ENCODE measurements at places on chromosomes 12 and 14.

DNA sequence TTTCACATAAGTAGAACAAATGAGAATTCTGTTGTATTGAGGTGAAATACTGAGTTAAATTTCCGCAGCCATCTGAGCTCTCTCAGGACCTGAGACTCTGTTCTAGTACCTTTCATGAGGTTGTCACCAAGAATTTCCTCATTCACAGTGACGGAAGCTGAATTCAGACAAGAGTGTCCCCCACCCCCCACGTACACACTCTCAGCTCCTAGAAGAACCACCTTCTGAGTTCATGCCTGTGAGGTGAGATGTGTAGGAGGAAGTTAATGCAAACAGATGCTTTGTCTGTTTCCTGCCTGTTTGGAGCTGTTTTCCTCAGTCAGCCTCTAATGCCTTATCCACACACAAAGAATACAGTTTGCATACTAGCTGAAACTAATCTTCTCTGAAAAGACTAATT is 18.2 kb downstream of the BICDL1 start:
- no peak for DNase-seq

DNA sequence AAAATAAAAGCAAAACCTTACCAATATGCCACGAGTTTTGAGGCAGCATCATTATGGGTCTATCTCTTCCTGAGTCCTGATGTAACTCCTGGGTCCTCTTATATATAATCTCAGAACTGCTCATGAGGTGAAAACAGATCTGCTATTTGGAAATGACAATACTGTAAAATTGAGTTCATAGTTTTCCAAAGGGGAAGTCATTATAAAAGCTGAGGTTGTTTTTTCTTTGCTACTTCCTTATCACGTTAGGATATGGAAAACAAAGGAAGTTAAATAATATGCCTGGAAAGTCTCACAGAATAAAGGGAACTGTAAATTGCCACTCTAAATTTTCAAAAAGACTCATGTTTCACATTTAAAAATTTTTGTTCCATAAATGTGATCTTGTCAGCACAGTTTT is at the start of gene CD163L1:
TSS of gene CD163L1 (minus strand) at position 78 of the 400 bp plus-strand sequence. CDS start at position 52, 26 bp downstream.
- DNase-seq = no peak

DNA sequence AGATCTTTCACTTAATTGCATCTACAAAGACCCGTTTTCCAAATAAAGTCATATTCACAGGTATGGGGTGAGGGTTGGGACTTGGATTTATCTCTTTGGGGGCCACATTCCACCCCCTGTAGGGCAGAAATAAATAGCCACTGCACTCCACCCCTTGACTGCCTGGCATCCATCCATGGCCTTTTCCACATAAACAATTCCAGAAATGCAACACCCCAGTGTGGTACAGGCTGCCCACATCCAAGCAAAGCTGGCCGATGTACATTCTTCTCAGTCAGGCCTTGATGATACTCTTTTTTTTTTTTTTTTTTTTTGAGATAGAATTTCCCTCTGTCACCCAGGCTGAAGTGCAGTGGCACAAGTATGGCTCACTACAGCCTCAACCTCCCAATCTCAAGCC is 12.9 kb downstream of the DGLUCY start:
- DNase-seq = no peak

DNA sequence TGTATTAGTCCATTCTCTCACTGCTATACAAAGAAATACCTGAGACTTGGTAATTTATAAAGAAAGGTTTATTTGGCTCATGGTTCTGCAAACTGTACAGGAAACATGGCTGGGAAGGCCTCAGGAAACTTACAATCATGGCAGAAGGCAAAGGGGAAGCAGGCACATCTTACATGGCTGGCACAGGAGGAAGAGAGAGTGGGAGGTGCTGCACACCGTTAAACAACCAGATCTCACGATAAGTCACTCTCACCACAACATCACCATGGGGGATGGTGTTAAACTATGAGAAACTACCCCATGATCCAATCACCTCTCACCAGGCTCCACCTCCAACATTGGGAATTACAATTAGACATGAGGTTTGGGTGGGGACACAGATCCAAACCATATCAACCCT is 191.8 kb upstream of the PLXNC1 start:
- no peak for DNase-seq

- no peak for DNase-seq
These were observed 281.7 kb downstream of the DUSP6 start for GRCh38 chr12:89070603-89071002.

DNA sequence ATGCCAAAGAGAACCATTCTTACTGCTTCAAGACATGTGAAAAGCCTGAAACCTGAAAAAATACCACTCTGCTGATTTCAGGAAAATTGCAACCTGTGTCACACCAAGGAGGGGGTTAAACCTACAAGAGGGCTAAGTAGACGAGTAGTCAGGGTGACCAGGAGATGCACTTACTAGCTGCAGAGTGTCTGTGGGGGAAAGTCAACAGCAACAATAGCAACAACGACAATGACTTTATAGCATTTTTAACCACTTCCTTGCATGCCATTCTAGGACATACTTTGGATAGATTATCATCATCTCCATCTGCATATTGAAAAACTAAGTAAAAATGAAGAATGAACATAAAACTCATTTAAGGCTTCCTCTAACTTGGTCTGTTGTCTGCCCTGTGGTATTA is 902.7 kb downstream of the BCL11B start:
- no peak for DNase-seq

DNA sequence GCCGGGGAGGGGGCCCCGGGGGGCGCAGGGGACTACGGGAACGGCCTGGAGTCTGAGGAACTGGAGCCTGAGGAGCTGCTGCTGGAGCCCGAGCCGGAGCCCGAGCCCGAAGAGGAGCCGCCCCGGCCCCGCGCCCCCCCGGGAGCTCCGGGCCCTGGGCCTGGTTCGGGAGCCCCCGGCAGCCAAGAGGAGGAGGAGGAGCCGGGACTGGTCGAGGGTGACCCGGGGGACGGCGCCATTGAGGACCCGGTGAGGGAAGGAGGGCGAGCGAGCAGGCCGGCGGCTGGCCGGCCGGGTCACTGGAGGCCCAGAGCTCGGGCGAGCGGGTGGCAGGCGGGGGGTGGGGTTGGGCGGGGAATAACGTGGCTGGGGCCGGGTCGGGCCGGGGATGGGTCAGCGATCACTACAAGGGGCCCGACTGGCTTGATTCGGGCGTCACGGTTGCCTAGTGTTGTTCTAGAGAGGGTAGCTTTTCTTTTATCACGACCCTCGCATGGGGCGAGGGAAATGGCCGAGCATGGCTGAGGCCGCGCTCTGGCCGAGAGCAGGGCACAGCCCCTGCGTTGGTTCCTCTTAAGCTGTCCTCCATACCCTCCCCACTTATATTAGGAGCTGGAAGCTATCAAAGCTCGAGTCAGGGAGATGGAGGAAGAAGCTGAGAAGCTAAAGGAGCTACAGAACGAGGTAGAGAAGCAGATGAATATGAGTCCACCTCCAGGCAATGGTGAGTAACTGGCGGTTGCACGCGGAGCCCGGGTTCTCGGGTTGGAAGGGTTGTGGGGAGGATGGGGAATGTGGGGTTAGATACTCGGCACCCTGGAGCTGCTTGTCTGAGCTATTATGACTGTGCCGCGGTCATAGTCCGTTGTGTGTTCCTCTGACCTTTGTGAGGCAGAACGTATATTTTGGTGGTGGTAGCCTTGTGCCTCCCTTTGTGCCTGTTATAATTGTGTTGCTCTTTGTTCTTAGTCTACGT is 603 bp downstream of the PABPN1 start:
- peak; percentile 41 for DNase-seq

GRCh38 chr14:60163693-60164092 is 1.5 kb downstream of the DHRS7 start:
- no peak for DNase-seq

- peak; percentile 43 for DNase-seq
These were observed at the start of gene VSIG10 for GRCh38 chr12:118103601-118104382. TSS of gene VSIG10 (minus strand) at chr12:118104011. CDS start at chr12:118103671, 340 bp downstream.

DNA sequence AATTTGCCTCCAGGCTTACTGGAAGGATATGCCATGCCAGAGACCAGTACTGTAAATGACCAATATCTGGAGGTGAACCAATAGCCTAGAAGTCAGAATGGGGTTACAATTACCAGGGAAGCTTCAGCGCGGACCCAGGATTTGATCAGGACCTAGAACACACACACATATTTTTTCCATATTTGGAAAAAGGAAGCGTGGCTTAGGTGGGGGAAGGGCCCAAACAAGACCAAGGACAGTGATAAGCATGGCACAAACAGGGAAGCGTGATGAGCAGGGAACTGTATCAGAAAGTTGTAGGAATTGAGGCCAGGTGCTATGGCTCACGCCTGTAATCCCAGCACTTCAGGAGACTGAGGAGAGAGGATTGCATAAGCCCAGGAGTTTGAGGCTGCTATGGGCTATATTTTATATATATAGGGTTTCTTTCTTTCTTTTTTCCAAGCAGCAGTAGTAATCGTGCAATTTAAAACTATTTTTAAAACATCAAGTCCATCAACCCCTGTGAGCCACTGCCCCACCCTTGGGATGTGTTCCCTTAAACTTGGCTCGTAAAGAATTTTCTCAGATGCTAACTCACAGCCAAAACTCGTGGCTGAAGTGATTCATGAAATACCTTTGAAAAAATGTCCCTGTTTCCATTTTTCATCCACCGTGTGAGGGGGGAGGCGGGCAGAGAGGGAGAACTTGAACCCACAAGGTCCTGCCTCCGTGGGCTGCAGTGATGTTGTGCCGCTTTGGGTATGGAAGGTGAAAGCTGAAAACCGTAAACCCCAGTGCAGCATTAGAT is 16.7 kb downstream of the HRK start:
- DNase-seq = no peak

GRCh38 chr14:74712499-74713394 is at the start of the genes AREL1 and FCF1:
TSS of gene AREL1 (minus strand) at chr14:74713080. CDS start at chr14:74685615, 27,465 bp downstream.
TSS of gene FCF1 (plus strand) at chr14:74713144. CDS start at chr14:74713198, 54 bp downstream.
- no peak for DNase-seq

DNA sequence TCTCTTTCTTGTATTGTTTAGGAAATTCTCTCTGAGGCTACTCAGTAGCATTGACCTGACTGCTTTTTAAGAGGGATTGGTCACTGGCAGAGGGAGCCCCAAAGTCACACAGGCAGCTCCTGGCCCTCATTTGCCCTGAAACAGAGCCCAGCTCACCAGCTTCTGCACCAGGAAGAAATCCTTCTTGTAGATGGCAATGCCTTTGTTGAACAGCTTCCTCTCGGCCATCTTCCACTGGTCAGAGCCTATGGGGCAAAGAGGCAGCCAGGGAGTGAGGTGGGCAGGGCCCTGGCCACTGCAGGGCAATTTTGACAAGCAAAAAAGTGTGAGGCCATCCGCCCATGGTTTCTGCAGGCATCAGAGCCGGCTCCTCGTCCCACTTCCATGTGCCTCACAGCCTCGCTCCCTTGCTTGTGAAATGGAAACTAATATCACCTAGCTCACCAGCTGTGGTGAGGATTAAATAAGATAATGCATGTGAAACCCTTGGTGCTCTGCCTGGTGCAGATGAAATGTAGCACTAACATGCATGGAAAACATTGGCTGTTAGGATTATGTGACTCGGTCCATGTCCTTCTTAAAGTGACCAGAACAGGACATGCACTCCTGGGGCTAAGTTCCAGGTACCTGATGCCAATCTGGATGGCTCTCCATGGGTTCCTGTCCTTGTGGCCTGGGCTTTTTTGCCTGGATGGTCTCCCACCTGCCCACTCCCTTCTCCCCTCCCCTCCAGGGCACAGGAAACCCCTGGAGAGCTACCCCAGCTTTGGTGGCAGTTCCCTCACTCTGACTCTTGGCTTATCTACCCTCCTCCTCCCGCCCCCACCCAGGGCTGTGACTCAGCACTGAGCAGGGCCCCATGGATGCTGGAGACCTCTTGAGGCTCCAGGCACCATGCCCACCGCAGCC is 11.2 kb upstream of the PNMA1 start:
- no peak for DNase-seq

- DNase-seq = no peak
These were observed 52.8 kb upstream of the CCDC91 start for GRCh38 chr12:28137414-28137813.

DNA sequence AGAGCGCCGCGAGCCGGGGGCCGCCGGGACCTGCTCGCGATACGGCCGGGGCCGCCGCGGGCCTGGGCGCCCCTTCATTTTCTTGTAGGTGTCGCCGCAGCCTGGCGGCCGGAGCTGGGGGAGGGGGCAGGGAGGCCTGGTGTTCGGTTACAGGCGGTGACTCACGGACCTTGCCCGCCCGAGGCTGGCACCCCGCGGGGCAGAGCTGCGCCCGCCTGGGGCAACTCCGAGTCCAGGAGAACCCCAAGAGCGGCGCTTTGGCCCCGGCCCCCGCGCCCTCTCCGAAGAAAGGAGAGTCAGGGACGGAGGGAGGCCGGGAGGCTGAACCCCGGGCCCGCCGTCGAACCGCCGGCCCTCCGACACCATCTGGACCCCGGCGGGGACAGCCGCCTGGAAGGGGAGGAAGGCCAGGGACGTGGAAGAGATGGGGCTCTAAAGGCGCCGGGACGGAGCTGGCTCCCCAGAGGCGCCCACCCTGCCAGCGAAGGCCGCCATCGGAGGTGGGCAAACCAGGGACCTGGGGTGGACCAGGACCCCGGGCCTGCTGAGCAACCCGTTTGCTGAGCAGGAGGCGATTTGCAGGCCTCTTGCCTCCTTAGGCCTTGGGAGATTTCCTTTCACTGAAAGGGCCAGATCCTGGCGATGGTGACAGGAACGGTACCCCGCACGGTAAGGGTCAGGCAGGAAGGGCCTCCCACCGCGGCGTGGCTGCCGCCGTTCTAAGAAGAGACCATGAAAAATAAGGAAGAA is 843 bp upstream of the NUAK1 start:
- DNase-seq = peak; percentile 68

DNA sequence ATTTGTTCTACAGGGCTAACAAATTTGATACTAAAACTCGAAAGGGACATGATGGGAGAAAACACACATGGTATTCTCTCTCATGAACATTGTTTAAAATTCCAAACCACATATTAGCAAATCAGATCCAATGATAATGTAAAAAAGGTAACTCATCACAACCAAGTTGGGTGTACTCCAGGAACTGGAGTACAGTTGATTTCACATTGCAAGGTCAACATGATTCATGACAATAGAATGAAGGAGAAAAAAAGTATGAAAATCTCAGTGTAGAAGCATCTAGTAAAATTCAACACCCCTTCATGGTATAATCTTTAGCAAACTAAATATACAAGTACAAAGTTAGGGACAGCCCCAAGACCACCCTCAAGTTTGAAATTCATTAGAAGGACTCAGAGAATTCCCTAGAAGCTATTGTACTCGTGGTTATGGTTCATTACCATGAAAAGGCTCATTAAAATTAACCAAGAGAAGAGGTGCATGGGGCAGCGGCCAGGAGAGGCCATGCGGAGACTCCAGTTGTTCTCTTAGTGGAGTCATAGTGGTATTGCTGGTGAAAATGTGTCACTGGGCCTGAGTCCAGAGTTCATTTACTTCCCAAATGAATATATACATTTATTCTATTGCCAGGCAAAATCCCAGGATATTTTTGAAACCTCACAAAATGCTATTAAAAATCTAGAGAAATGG is 3.1 kb upstream of the CDCA4 start:
- DNase-seq = no peak

DNA sequence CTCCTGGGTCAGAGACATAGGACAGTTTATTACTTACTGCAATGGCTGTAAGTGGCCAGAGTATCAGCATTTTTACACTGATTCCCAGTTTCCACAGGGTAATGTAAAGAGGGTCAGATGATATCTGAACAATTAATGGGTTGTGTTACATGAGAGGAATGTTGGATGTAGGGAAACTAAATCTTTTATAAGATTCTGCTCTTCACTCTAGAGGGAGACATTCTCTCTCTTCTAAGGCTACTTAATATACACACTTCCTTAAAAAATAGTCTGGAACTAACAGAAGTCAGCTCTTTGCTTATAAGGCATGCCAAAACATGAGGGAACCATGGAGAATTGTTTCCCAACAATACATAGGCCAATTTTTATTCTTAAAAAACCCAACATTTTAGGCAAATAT is 389.8 kb downstream of the ETNK1 start:
- no peak for DNase-seq

- DNase-seq = no peak
These were observed 367.3 kb downstream of the C12orf50 start for GRCh38 chr12:87661786-87662377.

All from hypothalamus (tissue), 51 donors.